ENCODE measurements at places on chromosomes 7 and 10.

GRCh38 chr10:73509695-73510094, 13.9 kb upstream of the PPP3CB start:
- DNase-seq = no peak
- no peaks in the 10 kb centered on the region for H3K4me1 ChIP-seq
- no peak overlapping the region for H3K4me3 ChIP-seq
- H3K27ac ChIP-seq = no peak overlapping the region

DNA sequence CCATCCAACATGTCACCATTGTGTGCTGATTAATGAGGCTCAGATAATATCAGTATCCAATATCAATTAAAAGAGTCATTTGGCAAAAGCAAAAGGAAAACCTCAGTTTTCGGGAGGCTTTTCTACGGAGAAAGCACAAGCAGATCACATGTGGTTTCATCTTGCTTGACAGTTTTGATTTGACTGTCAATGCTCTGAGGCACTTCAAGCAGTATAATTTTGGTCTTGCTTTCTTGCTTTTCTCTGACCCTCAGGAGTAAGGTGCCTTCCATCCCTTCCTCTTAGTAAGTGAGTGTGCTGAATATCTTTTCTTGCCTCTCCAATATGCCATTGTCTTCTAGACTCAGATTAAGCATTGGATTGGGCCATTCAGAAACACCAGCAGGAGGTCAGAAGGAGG, 115.5 kb upstream of the CALCR start:
- no peak overlapping the region for H3K27ac ChIP-seq
- DNase-seq = no peak
- no peaks in the 10 kb centered on the region for H3K4me1 ChIP-seq
- no peak overlapping the region for H3K4me3 ChIP-seq

DNA sequence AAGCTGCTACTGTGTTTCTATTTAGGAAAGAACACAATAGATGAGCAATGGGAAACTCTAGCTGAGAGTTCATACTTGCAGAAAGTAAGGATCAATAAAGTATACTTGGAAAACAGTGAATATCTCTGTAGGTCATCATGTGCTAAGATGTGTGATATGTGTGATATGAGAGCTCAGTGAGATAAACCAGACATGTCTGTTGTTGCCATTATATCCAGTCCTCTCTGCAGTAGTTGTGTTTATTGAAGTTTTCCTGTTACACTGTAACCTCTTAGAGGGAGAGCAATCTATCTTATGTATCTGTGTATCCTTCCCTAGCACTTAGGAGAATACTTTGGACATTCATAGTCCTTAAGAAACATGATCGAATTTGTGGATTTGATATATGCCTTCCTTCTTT, 19.1 kb downstream of the TRUB1 start:
- H3K36me3 ChIP-seq = peaks cover 12% of the 10 kb centered on the region
- no peak overlapping the region for H3K27ac ChIP-seq
- H3K27me3 ChIP-seq = no peaks in the 10 kb centered on the region
- DNase-seq = no peak
- no peak overlapping the region for H3K4me3 ChIP-seq
- no peaks in the 10 kb centered on the region for H3K4me1 ChIP-seq

DNA sequence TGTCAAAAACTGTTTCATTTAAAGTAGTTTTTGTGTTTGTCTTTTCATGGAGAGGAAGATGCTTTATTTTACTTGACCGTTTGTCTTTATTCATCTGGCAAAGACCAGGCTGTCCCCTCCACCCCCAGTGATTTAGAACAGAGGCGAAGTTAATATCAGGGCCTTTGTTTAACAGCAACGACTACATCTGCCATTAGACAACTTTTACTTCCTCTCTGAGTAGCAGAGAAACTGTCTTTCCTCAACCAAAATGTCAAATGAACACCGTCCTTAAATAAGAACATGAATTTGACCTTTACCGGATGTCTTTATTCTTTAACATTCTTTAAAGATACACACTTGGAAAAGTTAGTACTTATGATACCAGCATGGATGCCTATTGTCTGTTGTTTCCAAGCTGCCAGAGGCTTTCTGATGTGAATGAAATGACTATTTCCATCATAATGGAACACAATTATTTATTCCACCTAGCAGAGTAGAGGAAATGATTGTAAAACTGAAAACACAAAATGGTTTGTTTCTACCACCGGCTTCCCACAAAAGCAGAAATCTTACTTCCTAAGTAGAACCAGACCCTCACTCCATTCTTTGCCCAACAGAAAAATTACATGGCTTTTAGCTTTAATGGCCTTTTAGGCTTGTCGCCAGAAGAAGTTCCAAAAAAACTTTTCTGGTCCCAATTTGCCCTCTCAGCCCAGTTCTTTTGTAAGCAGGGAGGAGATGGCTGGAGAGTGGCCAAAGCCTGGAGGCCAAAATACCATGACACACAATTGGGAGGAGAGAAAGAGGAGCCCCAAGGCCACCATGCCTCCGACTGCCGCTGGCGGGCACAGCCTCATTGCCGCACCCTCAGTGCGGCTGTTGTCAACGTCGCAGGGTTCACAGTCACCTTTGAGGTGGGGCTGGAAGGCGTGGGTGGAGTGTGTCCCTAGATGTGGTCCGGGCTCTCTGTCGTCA, 168.5 kb downstream of the TEX36 start:
- no peak overlapping the region for H3K27ac ChIP-seq
- H3K27me3 ChIP-seq = no peaks in the 10 kb centered on the region
- H3K4me3 ChIP-seq = no peak overlapping the region
- no peaks in the 10 kb centered on the region for H3K4me1 ChIP-seq
- no peak for DNase-seq
- no peaks in the 10 kb centered on the region for H3K36me3 ChIP-seq

DNA sequence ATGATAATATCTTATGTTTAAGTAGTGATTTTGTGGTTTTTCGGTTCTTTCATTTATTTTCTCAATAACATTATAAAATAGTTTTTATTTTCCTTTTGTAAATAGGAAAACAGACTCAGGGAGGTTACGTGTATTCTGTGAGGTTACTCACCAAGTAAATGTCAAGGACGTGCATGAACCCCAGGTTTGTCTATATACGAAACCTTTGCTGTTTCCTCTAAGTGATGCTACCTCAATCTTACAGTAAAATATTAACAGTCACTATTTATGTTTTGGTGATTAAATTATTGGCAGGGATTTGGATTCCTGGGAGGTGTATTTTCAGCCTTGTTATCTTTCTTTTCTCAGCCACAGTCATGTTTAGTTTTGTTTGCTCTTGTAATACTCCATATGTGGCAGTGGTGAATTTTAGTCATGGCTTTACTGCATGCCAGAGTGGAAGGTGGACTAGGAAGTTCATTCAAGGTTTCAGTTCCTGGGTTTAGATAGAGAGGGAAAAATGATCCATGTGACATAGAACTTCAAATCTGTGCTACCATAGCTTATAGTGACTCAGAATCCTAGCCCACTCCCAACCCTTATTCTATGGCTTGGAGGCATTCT, 139.9 kb downstream of the ARL4A start:
- no peaks in the 10 kb centered on the region for H3K4me1 ChIP-seq
- H3K4me3 ChIP-seq = no peak overlapping the region
- H3K27me3 ChIP-seq = no peaks in the 10 kb centered on the region
- H3K27ac ChIP-seq = no peak overlapping the region

- peaks cover 4% of the 10 kb centered on the region for H3K27me3 ChIP-seq
- H3K27ac ChIP-seq = no peak overlapping the region
- H3K4me3 ChIP-seq = no peak overlapping the region
- DNase-seq = no peak
Observed at GRCh38 chr10:59180689-59181270, 4.3 kb downstream of the PHYHIPL start.

- H3K4me3 ChIP-seq = no peak overlapping the region
- H3K27ac ChIP-seq = no peak overlapping the region
- peaks cover 41% of the 10 kb centered on the region for H3K4me1 ChIP-seq
- H3K36me3 ChIP-seq = peaks cover 6% of the 10 kb centered on the region
- no peak for DNase-seq
- no peaks in the 10 kb centered on the region for H3K27me3 ChIP-seq
Observed at GRCh38 chr7:6482307-6482706, 34.6 kb upstream of the DAGLB start.

DNA sequence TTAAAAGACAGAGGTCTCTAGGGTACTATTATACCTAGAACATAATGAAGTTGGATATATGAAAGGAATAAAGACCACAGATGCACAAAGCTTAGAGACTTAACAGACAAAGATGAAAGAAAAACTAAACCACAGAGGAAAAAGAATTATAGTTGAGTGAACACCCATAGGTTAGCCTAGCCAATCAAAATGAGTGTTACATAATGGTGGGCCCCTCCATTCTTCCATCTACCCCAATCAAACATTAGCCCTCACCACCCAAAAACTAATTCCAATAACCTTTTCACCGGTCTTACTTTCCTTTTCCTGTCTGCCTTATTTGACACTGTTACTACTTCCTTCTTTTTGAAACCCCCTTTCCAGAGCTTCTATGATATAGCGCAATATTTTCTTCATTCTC, 130.1 kb downstream of the ELMO1 start:
- peak; percentile 58 for DNase-seq
- H3K27ac ChIP-seq = peak overlapping the region; percentile 63
- peaks cover 12% of the 10 kb centered on the region for H3K36me3 ChIP-seq
- no peak overlapping the region for H3K4me3 ChIP-seq

DNA sequence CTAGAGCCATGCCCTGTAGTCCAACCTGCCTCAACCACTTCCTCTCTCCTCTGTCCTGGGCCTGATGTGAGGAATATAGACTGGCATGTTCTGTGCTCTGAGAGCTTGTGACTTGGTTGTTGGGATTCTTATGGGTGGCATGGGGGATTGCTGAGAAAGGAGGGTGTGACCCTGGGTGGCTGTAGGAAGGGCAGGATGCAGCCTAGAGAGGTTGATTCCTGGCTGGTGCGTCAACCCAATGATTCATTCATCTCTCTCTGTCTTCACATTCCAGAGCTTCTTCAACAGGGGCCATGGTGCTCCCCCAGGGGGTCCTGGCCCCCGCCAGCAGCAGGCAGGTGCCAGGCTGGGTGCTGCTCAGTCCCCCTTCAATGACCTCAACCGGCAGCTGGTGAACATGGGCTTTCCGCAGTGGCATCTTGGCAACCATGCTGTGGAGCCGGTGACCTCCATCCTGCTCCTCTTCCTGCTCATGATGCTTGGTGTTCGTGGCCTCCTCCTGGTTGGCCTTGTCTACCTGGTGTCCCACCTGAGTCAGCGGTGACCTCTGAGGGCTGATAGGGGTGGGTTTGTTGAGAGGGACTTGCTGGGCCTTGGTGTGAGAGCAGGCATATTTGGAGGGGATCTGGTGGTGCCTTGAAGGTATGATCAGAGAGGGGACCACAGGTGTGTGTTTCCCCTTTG, 2.6 kb downstream of the FAM241B start:
- no peak overlapping the region for H3K4me3 ChIP-seq
- no peaks in the 10 kb centered on the region for H3K36me3 ChIP-seq
- DNase-seq = no peak
- no peaks in the 10 kb centered on the region for H3K27me3 ChIP-seq

- peaks cover 3% of the 10 kb centered on the region for H3K36me3 ChIP-seq
- DNase-seq = no peak
- H3K4me3 ChIP-seq = no peak overlapping the region
- no peak overlapping the region for H3K27ac ChIP-seq
- no peaks in the 10 kb centered on the region for H3K27me3 ChIP-seq
- no peaks in the 10 kb centered on the region for H3K4me1 ChIP-seq
Observed at GRCh38 chr10:112782200-112782907, 167.7 kb upstream of the TCF7L2 start.

DNA sequence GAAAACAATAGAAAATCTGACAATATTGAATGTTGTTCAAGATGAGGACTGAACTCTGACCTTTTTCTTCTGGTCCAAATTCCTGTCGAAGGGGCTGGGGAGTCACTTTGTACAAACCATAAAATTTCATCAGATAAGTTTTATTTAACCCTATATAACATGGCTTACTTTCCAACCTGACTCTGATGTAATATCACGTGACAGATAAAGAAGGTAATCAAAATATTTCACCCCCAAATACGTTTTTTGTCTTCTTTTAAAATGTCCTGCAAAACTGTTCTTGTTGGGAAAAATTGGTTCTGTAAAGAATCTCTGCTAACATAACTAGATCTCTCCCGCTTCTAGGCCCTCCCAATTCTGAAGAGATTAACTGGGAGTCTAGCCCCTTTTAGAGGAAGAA, 90.9 kb upstream of the MDFIC start:
- H3K27ac ChIP-seq = no peak overlapping the region
- H3K4me3 ChIP-seq = no peak overlapping the region
- H3K27me3 ChIP-seq = no peaks in the 10 kb centered on the region
- no peaks in the 10 kb centered on the region for H3K4me1 ChIP-seq

DNA sequence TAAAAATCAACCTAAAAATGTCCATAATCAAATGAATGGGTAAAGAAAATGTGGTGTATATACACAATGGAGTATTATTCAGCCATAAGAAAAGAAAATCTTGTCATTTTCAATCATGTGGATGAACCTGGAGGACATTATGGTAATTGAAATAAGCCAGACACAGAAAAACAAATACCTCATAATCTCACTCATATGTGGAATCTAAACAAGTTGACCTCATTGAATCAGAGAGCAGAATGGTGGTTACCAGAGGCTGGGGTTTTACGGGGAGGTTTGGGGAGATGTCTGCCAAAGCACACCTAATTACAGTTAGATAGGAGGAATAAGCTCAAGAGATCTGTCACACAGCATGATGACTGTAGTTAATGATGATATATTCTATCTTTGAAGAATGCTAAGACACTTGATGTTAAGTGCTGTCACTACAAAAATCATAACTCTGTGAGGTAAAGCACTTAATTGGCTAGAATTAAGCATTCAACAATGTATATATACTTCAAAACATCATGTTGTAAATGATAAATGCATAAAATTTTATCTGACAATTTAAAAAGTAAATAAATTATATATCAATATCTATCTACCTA, 39.1 kb upstream of the TNPO3 start:
- no peaks in the 10 kb centered on the region for H3K27me3 ChIP-seq
- no peak overlapping the region for H3K4me3 ChIP-seq
- no peaks in the 10 kb centered on the region for H3K36me3 ChIP-seq
- H3K27ac ChIP-seq = no peak overlapping the region

GRCh38 chr10:543862-544822, 145.3 kb downstream of the DIP2C start:
- peaks cover 5% of the 10 kb centered on the region for H3K27me3 ChIP-seq
- no peak overlapping the region for H3K27ac ChIP-seq
- no peak overlapping the region for H3K4me3 ChIP-seq
- no peaks in the 10 kb centered on the region for H3K36me3 ChIP-seq
- DNase-seq = no peak

GRCh38 chr10:86105640-86106039, 261.0 kb downstream of the GRID1 start:
- no peak overlapping the region for H3K27ac ChIP-seq
- H3K27me3 ChIP-seq = no peaks in the 10 kb centered on the region
- no peaks in the 10 kb centered on the region for H3K4me1 ChIP-seq
- no peak for DNase-seq

- H3K27me3 ChIP-seq = no peaks in the 10 kb centered on the region
- H3K4me1 ChIP-seq = peaks cover 21% of the 10 kb centered on the region
Observed at GRCh38 chr7:74202841-74203556, 6.8 kb upstream of the LAT2 start.

DNA sequence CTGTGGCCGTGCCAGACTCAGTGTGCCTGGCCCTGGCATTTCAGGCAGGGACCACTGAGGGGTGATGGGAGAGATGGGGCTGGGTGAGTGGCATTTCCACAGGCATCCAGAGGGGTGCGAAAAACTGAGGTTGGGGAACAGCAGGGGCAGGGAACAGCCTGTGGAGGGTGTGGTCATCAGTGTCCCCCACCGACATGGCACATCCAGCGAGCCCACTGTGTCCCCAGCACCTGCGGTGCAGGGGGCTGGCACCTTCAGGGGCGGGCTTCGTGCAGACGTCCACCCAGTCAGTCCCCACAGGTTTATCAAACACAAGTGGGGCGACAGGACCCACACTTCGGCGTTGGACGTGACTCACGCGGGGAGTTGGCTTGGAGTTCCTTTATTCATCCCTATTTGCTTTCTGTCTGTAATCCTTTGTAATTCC, 14.8 kb downstream of the CUX1 start:
- no peak overlapping the region for H3K4me3 ChIP-seq
- H3K27ac ChIP-seq = no peak overlapping the region
- no peak for DNase-seq
- H3K27me3 ChIP-seq = no peaks in the 10 kb centered on the region
- H3K4me1 ChIP-seq = peaks cover 15% of the 10 kb centered on the region
- H3K36me3 ChIP-seq = no peaks in the 10 kb centered on the region
